ENCODE measurements at places on chromosomes 1 and 21.

GRCh38 chr1:188584119-188584518, 1755.4 kb downstream of the PLA2G4A start:
- no peak for DNase-seq

- no peak for DNase-seq
These were observed 40.1 kb upstream of the LRRC8D start for GRCh38 chr1:89780721-89781120.

- DNase-seq: no peak
These were observed 897 bp downstream of the EPHX4 start for GRCh38 chr1:92030656-92031107.

GRCh38 chr1:40784771-40785151, 1.2 kb downstream of the KCNQ4 start:
- no peak for DNase-seq

GRCh38 chr21:28126521-28127174, 866.0 kb downstream of the LTN1 start:
- DNase-seq: no peak

DNA sequence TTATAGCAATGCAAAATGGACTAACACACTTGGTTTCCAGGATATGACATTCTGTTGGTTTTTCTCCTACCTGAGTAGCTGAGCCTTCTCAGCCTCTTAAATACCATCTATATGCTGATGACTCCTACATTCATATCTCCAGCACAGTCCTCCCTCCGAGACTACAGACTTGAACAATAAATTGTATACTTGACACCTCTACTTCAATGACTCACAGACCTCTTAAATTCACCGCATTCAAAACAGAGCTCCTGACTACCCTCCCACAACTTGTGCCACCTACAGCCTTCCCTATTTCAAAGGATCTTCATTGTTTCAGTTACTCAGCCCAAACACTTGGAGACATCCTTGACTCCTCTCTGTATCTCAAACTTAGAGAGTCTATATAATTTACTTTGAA, 66.8 kb upstream of the ASB17 start:
- no peak for DNase-seq

DNA sequence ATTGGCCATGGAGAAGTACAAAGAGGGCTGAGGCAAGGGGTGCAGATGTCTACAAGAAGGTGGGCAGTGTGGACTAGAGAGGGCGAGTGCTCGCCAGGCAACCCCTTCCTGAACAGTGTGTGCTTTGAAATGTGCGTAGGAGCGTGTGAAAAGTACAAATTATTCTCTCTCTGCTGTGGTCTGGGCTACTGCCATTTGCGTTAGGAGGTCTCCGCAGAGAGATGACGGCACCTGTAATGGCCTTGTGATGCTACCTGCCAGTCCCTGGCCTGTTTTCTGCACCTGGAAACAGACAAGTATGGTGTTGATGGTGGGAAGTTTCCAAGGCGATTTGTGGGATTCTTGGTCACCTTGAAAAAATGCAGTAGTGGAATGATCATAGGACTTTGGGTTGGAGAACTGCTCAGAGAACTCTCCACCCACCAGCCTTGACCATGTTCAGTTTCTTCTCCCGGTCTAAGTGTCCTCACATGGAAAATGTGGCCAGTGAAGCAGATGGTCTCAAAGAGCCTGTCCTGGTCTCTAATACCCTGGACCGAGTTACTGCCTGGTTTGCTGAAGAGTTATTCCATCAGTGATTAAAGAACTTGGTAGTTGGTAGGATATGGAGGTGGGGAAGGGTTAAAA, 74.5 kb downstream of the MRPS6 start:
- no peak for DNase-seq

DNA sequence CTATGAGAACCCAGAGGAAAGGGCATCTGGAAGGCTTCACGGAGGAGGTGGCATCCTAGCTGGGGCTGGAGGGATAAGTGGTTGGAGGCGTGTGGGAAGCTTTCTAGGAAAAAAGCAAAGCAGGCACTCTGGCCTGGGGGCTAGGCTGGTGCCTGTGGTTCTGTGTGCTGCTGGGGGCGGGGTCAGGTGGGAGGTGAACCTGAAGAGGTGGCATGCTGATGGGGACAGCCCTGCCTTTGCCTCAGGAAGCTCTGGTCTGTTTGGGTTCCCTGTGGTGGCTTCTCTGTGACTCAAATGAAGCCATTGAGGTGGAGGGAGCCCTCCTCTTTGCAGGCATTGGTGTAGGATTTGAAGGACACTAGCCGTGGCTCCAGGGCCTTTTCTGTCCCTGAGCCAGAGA, 221.6 kb upstream of the POU3F1 start:
- DNase-seq: no peak

GRCh38 chr21:33112151-33112550, 42.2 kb downstream of the OLIG1 start:
- DNase-seq: no peak

GRCh38 chr21:36792505-36792967, 93.6 kb downstream of the SIM2 start:
- DNase-seq: no peak

- DNase-seq: no peak
These were observed 779 bp downstream of the SON start for GRCh38 chr21:33543505-33544129.

DNA sequence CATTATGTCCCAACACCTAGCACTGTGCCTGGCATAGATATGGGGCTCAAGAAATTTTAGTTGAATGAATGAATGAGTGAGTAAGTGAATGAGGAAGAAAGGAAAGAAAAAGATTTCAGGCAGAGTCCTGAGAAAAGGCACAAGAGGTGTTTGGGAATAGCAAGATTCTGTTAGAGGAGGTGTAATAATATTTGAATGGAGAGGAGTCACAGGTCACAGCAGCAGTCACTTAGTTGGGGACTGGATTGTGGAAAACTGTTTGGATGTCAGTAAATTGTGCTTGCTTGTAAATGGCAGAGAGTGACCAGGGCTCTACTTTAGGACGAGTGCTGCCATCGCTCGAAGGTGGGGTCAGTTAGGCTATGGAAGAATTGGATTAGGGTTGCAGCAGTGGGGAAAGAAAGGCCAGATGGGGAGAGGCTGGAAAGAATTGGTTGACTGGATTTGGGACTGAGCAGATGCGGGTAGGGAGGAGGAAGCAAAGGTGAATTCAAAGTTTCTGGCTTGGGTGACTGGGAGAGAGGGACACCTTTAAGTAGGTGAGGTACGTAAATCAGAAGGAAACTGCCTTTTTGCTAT, 9.3 kb downstream of the CDC14A start:
- DNase-seq: no peak

GRCh38 chr1:46757956-46758528, 39.1 kb upstream of the EFCAB14 start:
- no peak for DNase-seq

DNA sequence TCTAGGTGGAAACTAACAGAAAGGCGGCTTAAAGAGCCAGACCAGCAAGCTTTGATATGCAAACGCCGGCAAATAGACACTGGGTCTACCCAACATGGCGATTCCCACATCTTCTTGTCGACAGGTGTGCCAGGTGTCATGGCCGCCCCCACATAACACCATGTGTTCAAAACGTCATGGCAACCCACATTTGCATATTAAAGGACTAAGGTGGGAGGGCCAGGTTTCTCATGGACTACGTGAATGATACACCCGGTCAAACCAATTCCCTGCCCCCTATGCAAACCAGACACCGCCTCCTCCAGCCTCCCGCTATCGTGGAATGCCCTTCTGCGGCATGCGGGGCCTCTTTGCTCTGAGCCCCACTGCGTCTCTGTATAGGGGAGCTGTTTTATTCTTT, 41.3 kb downstream of the ICOSLG start:
- no peak for DNase-seq

GRCh38 chr1:89887270-89887669, 66.4 kb downstream of the LRRC8D start:
- no peak for DNase-seq

GRCh38 chr1:86409416-86410021, 13.4 kb upstream of the ODF2L start:
- DNase-seq: no peak
